ENCODE measurements at places on chromosomes 5 and 9. TPM values are rescaled to one million over a fixed set of nuclear protein-coding genes. Genes with fewer than 3 reads are reported as not detected.

KIF4B gene
- 0.28 TPM for polyA plus RNA-seq

LHX3 gene
- not detected for polyA plus RNA-seq

NR5A1 gene
- polyA plus RNA-seq: not detected

HNRNPAB gene
- polyA plus RNA-seq: 168 TPM

FAM221B gene
- 0.16 TPM for polyA plus RNA-seq

NUTM2F gene
- polyA plus RNA-seq: not detected

FAM53C gene
- polyA plus RNA-seq: 31.9 TPM

KCNV2 gene
- 0.21 TPM for polyA plus RNA-seq

TMEM215 gene
- 0.26 TPM for polyA plus RNA-seq

LIFR gene
- polyA plus RNA-seq: 86.3 TPM

INSL6 gene
- polyA plus RNA-seq: 0.42 TPM

GRIN1 gene
- polyA plus RNA-seq: 0.12 TPM

TXNDC8 gene
- not detected for polyA plus RNA-seq

PCDHGA2 gene
- polyA plus RNA-seq: 6.2 TPM

C5orf24 gene
- 120 TPM for polyA plus RNA-seq

RANBP3L gene
- 6.8 TPM for polyA plus RNA-seq

TMEM171 gene
- 4.9 TPM for polyA plus RNA-seq

OLFM1 gene
- polyA plus RNA-seq: 7.3 TPM

GADD45G gene
- polyA plus RNA-seq: 3.7 TPM

TRPM3 gene
- 12.9 TPM for polyA plus RNA-seq

BTNL3 gene
- polyA plus RNA-seq: 0.12 TPM

SNAPC3 gene
- 43.4 TPM for polyA plus RNA-seq

SPATA31D4 gene
- polyA plus RNA-seq: not detected

PTGS1 gene
- polyA plus RNA-seq: 8.6 TPM

OMD gene
- 6.3 TPM for polyA plus RNA-seq

SPINK13 gene
- polyA plus RNA-seq: not detected

ERP44 gene
- 39.8 TPM for polyA plus RNA-seq

PCDHGC5 gene
- 0.46 TPM for polyA plus RNA-seq

TSLP gene
- polyA plus RNA-seq: 0.17 TPM

GABRA6 gene
- polyA plus RNA-seq: not detected

FOXI1 gene
- 5.6 TPM for polyA plus RNA-seq

PCDHB16 gene
- 7.7 TPM for polyA plus RNA-seq

OR1J2 gene
- not detected for polyA plus RNA-seq

TMEM174 gene
- polyA plus RNA-seq: 16.0 TPM

EGFLAM gene
- polyA plus RNA-seq: 10.2 TPM

LECT2 gene
- polyA plus RNA-seq: 2.7 TPM

GARIN3 gene
- polyA plus RNA-seq: not detected
